ENCODE measurements at places on chromosomes 6 and 20.

DNA sequence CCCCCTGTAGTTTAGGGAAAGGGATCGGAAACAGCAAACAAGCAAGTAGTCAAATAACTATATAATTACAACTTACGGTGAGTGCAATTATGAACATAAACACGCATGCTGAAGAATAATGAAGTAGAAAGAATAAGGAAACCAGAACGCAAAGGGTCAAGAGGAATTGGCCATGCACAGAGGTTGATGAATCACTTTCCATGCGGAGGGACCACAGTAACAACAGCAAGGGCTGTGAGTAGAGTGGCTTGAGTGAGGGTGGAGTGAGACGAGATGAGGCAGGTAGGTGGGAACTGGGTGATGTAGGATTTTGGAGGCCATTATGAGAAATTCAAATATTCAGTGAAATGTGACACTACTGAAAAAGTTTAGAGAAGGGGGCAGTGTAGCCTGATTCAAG, 112.2 kb upstream of the LAMP5 start:
- DNase-seq: no peak

GRCh38 chr20:52200870-52201269, 9.3 kb upstream of the ZFP64 start:
- no peak for DNase-seq

GRCh38 chr6:38065734-38066305, 246.3 kb downstream of the ZFAND3 start:
- DNase-seq: no peak

- peak; percentile 92 for DNase-seq
These were observed at the start of gene EDEM2 for GRCh38 chr20:35146920-35147574. Gene EDEM2 (minus strand): TSS chr20:35147336. CDS start chr20:35147258, 78 bp downstream.
